ENCODE measurements at places on chromosomes 3 and 15.

- no peak for DNase-seq
Observed at GRCh38 chr3:71542521-71543370, 40.8 kb downstream of the FOXP1 start.

DNA sequence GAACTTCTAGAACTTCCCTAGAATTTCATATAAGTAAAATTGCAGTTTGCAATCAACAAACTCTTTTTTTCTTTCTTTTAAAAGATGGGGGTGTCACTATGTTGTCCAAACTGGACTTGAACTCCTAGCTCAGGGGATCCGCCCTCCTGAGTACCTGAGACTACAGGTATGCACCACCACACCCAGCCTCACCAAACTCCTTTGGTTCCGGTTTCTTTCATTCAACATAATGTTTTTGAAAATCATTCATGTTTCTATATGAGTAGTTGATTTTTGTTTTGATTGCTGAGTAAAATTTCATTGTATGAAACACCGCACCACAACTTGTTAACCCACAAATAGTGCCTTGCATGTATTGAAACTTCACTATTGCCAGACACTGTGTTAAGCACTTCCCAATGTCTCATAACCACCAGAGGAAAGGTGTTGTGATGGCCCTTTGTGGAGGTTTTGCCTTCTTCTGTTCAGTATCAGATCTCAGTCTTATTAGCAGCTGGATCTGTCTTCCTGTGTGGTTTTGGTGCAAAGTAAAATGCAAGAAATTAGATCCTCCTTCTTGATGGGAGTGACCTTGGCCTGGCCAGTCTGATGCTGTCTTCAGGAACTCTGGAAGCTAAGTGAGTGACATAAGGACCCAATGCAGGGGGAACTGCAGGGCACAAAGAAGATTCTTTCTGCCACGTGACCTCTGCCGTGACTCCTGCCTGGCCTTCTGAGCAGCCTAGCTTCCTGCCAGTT, 78.8 kb upstream of the UBE2E1 start:
- DNase-seq = no peak

GRCh38 chr15:92805080-92805690, 94.9 kb upstream of the CHD2 start:
- no peak for DNase-seq

GRCh38 chr3:195847055-195847950, 35.6 kb upstream of the MUC4 start:
- DNase-seq = no peak

DNA sequence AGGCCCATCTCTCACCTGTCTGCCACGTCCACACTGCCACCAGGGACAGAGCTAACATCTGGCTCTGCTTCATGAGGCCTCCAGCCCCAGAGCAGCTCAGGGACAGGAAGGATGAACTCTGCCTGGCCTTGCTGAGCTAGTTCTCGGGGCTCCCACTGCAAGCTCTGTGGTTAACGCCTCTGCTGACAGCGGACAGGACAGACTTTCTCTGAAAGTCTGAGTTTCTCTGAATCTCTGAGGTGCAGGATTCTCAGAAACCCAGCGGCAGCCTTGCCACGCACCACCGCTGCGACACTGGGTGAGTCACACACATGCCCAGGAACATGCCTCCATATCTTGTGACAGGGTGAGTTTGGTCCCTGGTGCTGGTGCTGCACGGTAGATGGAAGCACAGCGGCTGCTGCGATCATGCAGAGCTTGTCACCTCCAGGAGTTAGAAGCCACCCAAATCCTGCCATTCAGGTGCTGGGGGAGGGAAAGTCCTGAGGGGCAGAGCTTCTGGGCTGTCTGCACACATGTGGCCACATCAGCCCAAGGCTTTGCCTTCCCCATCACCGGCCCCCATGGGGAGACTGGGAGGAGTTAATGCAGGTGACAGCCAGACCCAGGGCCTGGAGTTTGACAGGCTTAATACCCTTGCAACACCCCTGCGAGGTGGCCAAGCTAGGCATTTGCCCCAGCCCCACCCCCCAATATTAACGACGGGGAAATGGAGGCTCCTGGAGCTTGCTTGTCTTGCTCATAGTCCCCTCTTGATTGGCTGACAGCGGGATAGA, 267.0 kb downstream of the PLCL2 start:
- DNase-seq = no peak

GRCh38 chr15:80444680-80445251, 40.6 kb downstream of the ARNT2 start:
- no peak for DNase-seq

- DNase-seq = no peak
Observed at GRCh38 chr15:96218623-96219455, 111.7 kb upstream of the NR2F2 start.

- DNase-seq = no peak
Observed at GRCh38 chr15:27410996-27411605, 440.1 kb downstream of the GABRG3 start.

- DNase-seq = no peak
Observed at GRCh38 chr15:48250640-48251076, 44.6 kb downstream of the SLC12A1 start.

DNA sequence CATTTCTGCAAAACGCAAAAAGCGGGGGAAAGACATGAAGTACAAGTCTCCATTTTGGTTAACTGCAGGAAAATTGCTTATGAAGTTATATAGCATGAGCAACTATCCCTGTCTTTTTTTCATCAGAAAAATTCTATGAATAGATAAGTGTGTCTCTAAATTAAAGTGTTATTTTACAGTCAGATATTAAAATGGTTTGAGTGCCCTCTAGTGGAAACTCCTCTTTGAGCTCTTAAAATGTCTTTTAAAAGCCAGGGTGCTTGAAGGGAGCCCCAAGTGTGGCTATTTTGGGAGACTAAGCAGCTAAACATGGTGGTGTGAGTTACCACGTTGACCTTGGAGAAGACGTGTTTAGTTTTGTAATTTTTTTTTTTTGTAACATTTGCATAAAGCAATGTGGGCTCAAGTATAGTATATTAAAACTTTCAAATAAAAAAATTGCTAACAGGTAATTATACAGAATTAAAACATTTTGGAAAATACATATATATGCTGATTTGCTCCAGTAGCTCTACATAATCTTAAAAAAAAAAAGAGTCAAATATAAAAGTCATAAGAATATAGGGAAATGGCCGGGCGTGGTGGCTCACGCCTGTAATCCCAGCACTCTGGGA, 77.2 kb downstream of the PPP2R3A start:
- no peak for DNase-seq

GRCh38 chr3:153431076-153431475, 269.1 kb downstream of the RAP2B start:
- no peak for DNase-seq

DNA sequence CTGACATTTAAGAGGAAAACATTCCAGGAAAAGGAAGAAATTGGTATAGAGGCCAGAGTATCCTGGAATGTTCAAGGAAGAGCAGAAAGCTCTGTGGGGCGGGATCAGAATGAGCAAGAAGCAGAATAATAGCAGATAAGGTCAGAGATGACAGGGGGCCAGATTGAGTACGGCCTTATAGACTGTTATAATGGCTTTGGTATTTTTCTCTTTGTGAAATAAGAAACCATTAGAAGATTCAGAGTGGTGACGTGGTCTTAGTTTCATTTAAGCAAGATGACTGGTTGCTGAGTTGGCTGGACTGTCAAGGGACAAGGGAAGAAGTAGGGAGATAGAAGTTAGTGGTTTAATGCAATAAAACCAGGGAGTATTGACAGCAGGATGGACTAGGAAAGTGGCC, 218.3 kb upstream of the SOX2 start:
- no peak for DNase-seq

GRCh38 chr3:16233806-16234205, 30.9 kb downstream of the DPH3 start:
- no peak for DNase-seq

DNA sequence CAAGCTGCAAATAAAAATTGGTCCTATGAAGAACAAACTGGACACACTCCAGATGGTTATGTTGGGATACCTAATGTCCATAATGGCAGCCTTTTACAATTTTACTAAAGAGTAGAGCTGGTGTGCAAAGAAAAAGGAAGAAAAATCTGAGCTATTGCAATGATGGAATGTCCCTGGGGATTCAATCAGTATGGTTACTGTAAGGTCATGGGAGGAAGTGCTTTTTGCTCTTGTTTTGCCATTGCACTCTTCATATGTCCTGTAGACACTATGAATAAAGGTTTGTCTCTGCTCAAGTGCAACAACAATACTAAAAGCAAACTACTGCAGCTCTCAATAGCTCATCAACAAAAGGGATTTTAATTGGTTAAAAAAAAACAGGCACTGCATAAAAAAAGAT, 5.4 kb downstream of the PFN2 start:
- DNase-seq = no peak

DNA sequence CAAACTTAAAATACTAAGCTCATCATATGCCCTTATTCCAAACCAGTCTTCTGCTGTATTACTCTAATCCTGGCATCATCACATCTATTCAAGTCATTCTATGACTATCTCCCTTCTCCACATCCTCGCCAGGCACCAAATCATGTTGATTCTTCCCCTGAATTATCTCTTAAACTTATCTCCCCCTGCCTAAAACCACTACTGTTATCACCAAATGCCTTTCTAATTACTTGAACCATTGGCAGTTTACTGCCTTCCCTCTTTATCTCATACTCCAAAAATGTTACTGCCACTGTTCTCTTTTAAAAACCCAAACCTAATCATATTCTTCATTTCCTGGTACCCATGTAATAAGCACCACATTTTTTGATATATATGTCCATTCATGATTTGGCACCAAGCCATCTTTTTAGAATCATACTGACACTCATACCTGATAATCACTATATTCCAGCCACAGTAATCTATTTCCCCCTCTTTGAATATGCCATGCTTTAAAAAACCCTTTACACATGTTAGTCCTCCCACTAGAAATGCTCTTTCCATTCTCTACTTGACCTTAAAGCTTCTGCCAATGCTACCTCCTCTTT, 126.8 kb downstream of the PEAK1 start:
- no peak for DNase-seq

GRCh38 chr3:65967451-65967850, 71.3 kb downstream of the MAGI1 start:
- DNase-seq = no peak

DNA sequence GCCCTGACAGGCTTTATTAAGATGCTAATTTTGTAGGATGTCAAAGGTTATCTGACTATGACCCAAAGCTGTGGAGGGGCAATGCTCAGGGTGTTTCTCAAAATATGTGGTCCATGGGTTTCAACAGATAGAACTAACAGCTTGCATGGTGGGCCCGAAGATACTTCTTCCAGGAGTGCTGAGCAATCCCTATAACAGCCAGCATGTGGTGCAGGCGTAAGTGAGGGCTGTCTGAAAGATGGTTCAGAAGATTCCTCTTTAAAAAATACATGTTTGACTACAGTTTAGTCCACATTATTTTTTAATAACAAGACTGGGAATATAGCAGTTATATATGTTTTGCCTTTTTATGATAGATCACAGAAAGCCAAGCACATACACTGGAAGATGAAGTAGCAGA, 7.6 kb downstream of the SCG3 start:
- DNase-seq = no peak

- peak; percentile 44 for DNase-seq
Observed at GRCh38 chr15:32718227-32718820, 520 bp downstream of the GREM1 start.

GRCh38 chr3:30894521-30895251, at the start of gene GADL1:
Gene GADL1 (minus strand): TSS chr3:30894661. CDS start chr3:30894614, 47 bp downstream.
- peak; percentile 68 for DNase-seq

DNA sequence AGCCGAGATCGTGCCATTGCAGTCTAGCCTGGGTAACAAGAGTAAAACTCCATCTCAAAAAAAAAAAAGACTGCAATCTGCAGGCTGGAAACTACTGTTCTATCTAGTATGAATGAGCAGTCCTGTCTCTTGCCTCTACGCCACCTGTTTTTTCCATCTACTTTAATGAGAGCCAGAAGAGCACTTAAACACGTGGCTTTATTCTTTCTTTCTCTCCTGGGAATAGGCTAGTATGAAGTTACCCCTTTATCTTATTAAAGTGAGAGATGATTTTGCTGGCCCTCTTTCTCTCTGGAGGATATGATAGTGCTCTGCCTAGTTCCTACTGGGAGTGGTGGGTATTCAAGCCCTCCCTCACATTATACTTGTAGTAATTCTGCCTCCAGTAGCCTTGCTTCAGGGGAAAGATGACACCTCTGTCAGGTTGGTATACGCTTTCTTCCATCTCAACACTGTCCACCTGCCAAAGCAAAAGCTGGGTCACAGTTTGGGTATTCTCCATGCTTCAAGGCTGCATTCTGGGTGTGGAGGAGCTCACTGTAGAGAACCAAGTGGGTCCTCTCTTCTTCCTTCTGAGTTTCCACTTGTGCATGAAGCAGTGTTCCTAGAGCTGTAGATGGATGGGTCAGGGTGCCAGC, 17.8 kb downstream of the MAPKBP1 start:
- no peak for DNase-seq
